ENCODE measurements at places on chromosomes 3 and 15.

DNA sequence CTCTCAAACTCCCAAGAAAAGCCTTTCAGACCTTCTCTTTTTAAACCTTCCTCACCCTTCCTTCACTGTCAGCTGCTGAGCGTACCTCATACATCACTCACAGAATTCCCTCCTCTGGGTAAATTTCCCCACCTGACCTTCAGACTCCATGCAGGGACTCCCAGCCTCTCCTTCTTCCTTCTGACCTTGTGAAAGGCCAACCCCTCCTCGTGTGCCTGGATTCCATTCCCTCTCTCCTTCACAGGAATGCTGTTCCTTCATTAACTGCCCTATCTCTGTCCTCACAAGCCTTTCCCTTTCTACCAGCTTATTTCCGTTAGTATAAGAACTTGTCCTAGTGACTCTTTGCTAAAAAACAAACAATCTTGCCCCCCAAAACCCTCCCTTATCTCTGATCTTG lies 69.7 kb upstream of the MME start:
- no peak for DNase-seq

GRCh38 chr3:52005571-52005986 lies 9.9 kb upstream of the RPL29 start:
- no peak for DNase-seq

GRCh38 chr3:194257151-194257621 lies 93.9 kb downstream of the CPN2 start:
- no peak for DNase-seq

- no peak for DNase-seq
Measured at GRCh38 chr3:174270841-174271240, 588.3 kb upstream of the NAALADL2 start.

DNA sequence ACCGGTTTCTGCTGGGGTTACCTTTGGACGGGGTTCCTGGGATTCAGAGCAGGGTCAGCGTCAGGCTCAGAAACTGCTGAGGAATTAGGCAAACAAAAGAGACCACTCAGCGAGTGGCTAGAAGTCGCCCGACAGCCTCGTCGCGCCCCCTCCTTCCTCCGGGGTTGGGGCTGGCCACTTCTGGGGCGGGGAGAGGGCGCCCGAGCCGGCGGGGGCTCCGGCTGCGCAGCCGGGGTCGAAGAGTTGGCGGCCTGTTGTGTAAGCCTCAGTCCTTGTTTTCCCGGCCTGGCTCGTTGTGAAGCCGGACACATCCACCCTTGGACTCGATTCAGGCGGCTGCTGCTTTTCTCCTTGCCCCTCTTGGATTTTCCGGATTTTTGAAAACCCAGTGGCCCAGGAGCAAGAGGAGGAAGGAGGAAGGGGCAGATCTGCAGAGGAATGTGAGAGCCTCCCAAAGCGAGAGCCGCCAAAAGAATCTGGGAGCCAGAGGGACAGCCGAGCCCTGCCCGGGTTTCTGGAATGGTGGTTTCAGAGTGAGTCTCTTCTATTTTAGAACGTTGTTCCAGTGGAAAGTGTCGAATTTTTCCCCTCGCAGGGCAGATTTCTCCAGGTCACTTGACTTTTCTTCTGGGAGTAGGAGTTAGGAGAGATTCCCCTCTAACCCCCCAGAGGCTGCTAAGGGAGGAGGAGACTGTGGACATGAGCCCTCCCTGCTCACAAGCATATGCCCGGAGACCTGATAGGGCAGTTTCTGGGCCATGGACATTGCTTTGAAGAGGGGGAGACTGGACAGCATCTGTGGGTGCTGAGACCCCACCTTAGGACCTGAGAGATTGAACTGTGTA lies 666 bp downstream of the SNX33 start:
- no peak for DNase-seq

- DNase-seq, result no peak
Measured at GRCh38 chr15:65285291-65286068, 1.2 kb downstream of the PARP16 start.

DNA sequence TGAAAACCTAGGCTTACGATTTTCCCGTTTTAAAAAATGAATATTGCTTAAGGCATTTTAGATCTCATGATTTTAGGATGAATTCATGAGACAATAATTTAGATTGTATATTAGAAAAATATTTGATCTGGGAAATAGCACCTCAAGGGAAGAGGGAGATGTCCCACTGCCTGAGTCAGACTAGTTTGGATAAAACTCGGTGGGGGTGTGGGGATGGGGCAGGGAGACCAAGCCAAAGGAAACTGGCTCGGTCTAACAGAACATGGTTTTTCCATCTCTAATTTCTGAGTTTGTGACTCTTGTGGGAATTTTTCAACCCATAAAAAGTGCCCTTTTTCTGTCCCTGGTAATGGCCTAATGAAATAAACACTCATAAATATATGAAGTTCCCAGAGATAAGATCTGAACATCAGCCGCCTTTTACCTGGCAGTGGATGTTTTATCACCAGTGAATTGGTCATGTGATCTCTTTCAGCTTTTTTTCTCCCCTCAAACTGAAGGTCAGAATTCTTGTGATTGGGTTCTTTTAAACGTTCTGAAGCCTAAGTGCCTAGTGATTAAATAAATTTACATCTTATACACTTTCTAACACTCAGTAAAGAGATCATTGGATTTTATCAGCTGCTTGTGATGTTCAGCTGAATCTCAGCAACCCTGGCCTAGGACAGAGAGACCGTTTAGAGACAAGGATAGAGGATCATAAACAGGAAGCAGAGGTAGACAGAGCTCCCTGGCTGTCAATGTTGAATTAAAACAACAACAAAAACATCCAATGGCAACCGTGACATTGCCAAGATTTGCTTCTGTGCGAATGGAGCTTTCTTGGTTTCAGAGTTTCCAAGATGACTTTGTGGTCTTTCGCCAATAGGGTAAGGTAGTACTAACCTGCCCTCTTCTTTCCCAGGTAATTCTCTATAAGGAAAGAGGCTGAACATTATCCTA lies 1038.2 kb downstream of the MCTP2 start:
- no peak for DNase-seq

GRCh38 chr3:53264718-53265117 lies 8.9 kb upstream of the TKT start:
- no peak for DNase-seq

- DNase-seq, result no peak
Measured at GRCh38 chr3:174223042-174223441, 636.1 kb upstream of the NAALADL2 start.

DNA sequence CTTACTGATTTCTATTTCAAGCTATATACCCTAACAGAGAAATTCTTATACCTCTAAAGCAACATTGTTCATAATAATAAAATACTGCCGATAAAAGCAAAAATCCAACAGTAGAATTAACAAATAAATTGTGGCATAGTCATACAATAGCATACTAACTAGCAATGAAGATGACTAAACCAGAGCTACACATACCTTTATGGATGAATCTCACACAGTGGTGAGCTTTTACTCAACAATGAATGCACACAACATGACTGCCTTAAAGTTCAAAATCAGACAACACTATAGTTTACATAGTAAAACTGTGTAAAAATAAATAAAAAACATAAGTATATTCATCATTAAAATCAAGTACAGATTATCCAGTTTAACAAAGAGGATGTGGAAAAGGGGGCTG lies 99.1 kb downstream of the NR1I2 start:
- DNase-seq, result no peak

DNA sequence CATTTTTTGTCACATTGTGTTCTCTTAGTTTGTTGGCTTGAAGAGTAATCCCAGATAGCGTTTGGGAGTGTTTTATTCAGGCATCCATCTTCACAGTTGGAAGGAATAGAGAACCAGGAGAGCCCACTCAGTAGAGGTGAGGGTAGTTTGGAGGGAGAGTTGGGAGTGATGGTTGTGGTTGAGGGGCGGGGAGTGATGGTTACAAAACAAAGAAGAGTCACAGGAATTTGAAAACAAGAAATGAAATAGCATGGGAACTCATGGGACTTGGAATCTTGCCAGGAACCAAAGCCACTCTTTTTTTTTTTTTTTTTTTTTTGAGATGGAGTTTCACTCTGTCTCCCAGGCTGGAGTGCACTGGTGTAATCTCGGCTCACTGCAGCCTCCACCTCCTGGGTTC lies 36.3 kb downstream of the DUT start:
- DNase-seq, result no peak

- no peak for DNase-seq
Measured at GRCh38 chr15:70378126-70379031, 280.7 kb upstream of the TLE3 start.

DNA sequence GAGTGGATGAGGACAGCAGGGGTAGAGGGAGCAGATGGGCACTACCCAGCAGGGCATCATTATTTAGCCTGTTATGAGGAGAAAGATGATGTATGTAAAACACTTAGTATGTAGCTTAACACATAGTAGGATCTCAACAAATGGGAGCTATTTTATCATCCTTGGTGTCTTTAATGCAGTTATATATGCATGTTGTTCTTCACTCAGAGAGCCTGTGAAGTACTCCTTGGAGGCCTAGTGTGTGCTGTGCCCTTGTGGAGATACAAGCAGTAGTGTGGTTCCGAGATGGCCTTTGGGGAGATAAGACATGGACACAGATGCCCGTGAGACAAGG lies 124.2 kb downstream of the LIPC start:
- no peak for DNase-seq

DNA sequence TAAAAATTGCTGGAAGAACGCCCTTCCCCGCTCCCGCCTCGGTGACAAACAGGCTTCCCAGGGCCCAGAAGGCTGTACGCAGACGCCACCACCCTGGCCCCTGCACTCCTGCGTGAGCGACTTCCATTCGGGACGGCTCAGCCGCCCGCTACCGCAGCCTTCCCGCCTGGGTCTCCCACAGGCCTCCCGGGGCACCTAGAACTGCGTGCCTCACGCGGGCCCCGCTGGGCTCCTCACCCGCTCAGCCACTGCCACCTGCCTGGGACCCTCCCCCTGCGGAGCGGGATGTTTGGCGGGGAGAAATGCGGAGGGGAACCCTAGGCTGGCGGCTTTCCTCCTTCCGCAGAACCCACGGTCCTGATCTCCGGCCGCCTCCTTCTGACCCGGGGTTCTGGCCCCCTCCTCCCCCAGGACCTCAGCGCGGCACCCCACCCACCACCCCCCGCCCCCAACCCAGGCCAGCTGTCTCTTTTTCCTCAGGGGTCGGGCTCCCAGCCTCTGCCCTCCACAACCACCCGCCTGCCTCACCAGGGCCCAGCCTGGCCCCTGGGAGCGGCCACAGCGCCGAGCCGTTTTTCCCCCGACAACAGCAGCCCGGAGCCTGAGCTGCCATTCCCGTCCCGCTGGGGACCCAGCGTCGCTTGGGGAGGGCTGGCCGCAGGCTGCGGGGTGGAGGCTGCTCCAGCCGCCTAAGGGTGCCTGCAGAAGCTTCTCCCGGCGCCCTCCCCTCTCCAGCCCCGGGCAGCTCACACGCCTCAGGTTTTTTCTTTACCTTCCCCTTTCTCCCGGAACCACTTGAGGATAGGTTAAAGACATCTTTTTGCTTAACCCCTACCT lies 27.6 kb upstream of the RAB7A start:
- no peak for DNase-seq

DNA sequence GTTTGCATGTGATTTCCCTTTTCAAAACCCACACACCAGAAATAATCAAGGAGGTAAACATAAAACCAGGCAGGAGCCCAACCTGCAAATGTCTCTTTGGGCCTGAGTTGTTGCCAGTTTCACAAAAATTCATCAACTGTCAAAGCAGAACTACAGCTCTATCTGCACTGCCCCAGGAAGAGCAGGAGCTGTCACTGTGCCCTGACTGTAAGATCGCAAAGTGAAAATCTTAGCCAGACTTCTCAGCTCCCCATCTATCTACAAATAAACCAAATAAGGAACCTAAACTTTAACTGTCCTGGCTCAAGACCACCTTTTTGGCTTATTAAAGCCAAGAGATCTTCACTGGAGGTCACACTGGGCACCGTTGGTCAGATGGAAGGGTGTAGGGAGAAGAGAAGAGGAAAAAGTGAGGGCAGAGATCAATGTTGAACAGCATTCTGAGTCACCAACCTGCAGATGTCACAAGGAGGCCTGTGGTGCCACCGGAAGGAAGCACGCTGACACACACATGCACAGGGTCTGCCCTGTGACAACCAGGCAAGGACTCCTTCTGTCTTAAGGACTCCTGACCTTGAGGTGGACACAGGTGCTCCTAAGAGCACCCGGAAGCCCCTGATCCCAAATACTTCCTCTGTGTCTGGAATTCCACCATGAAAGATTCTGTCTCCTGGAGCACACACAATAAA lies 58.7 kb downstream of the RPN1 start:
- no peak for DNase-seq

DNA sequence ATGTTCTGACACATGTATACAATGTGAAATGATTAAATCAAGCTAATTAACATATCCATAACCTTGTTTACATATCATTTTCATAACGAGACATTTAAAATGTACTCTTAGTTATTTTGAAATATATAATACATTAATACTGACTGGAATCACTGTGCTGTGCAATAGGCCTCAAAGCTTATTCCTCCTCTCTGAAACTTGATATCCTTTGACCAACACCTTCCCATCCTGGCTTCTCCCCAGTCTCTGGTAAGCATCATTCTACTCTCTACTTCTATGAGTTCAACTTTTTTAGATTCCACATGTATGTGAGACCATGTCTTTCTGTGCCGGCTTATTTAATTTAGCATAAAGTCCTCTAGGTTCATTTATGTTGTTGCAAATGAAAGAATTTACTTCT lies 47.1 kb upstream of the IL20RB start:
- no peak for DNase-seq

DNA sequence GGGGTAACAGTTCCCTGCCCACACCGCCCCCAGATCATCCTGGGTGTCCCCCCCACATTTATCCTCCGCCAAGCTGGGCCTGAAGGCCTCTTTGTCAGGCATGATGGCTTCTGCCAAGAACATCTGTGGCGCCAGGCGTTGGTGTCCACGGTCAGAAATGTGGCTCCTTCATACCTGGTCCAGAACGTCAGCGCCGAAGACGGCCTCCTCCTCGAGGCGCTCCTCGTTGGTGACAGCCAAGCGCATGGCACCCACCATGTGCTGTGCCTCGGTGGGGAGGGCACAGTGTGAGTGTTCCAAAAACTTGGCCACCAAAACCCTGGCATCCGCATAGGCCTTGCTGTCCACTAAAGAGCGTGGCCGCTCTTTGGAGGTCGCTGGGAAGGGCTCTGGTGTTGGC lies 146.5 kb downstream of the NSMCE3 start:
- no peak for DNase-seq

DNA sequence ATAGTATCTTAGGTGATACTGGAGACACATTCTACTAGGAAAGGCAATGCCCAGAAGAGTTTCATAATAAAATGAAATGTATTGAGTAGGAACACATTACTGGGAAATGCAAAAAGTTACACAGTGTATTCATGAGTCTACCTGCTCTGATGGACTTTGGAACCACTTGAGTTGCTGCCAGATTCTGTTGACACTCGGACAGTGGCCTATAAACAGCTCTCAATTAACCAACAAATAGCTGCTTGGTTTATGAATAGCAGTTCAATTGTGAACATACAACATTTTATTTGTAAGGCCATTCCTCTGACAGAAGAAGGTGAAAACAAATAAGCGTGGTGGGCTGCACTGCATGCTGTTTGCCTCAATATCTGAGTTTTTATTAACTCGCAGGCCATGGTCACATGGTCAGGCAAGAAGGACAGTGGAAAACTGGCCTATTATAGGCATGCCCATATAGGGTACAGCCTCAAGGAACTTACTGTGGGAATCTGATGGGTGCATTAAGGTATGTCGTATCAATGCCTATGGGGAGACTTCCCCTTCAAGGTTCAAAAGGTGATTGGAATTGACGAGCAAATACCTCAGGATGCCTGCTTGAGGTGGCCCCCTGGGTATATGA lies 66.2 kb downstream of the C3orf80 start:
- no peak for DNase-seq
